ENCODE measurements at places on chromosomes 5 and 9. TPM values are rescaled to one million over a fixed set of nuclear protein-coding genes. Genes with fewer than 3 reads are reported as not detected.

PCDHGA3 gene
- polyA plus RNA-seq = 0.63 TPM

SLC34A1 gene
- not detected for polyA plus RNA-seq

ARHGEF37 gene
- polyA plus RNA-seq = 0.78 TPM

DNA sequence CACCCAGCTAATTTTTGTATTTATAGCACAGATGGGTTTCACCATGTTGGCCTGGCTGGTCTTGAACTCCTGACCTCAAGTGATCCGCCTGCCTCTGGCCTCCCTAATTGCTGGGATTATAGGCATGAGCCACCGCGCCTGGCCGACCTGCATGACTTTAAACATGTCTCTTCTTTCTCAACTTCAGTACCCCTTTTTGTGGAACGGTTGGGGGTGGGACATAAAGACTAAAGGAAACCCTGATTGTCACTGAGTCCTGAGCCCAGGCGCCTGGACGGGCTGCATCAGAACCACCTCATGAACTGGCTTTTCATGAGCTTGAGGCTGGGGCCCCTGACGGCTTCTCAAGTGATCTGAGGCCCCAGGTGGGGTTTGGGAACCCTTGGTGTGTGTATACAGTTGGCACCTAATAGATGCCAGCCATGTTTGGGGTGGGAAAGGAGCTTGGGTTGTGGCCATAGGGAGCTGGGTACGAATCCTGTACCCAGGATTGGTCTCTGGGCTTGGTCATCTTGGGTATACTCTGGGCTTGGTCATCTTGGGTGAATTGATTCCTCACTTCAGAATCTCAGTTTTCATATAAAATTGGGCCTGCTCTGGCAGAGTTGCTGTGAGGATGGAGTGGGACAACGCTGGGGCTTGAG lies 2.2 kb downstream of the GRK6 start:
- H3K36me3 ChIP-seq = no peaks in the 10 kb centered on the region
- no peak overlapping the region for H3K4me3 ChIP-seq
- H3K27me3 ChIP-seq = no peaks in the 10 kb centered on the region
- DNase-seq = no peak
- H3K27ac ChIP-seq = no peak overlapping the region
- peaks cover 20% of the 10 kb centered on the region for H3K4me1 ChIP-seq

All from GM23338 (cell line).